ENCODE measurements at places on chromosomes 5 and 9.
A peak's percentile ranks its signal among the peaks of the same experiment; 100 is the strongest.

- no peak for DNase-seq
Measured at GRCh38 chr5:170104710-170105109, 987 bp upstream of the FOXI1 start.

GRCh38 chr9:7783635-7784063 is 15.9 kb downstream of the DMAC1 start:
- no peak for DNase-seq

GRCh38 chr9:91059713-91060112 is 258.1 kb downstream of the SYK start:
- no peak for DNase-seq

GRCh38 chr9:131733541-131734061 is 6.3 kb downstream of the RAPGEF1 start:
- peak; percentile 91 for DNase-seq

DNA sequence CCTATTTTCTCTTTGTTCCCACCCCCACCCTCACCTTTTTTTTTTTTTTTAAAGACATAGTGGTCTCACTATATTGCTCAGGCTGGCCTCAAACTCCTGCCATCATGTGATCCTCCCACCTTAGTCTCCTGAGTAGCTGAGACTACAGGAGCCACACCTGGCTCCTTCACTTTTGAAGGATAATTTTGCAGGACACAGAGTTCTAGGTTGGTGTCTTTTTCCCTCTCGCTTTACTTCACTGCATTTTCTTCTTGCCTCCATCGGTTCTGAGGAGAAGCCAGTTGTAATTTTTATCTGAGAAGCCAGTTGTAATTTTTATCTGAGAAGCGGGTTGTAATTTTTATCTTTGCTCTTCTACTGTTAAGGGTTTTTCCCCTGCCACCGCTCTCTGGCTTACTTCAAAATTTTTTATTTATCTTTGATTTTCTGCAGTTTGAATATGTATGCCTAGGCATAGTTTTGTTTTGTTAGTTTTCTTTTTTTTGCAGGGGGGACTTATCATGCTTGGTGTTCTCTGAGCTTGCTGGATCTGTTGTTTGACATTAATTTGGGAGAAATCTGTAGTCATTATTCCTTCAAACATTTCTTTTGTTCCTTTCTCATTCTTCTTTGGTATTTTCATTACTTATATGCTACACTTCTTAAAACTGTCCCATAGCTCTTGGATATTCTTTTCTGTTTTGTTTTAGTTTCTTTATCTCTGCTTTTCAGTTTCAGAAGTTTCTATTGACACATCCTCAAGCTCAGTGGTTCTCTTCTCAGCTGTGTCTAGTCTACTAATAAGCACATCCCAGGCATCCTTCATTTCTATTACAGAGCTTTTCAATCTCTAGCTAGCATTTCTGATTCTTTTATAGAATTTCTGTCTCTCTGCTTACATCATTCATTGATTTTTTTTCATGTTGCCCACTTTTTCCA is 148.2 kb upstream of the CHD1 start:
- DNase-seq, result no peak
